Tibial artery (tissue), 4 donors: ENCODE measurements at places on chromosomes 1 and 21.

GRCh38 chr1:67955591-67955990, 94.8 kb downstream of the DIRAS3 start:
- H3K27me3 ChIP-seq: no peaks in the 10 kb centered on the region
- H3K4me3 ChIP-seq: no peak overlapping the region
- H3K4me1 ChIP-seq: no peaks in the 10 kb centered on the region
- H3K36me3 ChIP-seq: no peaks in the 10 kb centered on the region

DNA sequence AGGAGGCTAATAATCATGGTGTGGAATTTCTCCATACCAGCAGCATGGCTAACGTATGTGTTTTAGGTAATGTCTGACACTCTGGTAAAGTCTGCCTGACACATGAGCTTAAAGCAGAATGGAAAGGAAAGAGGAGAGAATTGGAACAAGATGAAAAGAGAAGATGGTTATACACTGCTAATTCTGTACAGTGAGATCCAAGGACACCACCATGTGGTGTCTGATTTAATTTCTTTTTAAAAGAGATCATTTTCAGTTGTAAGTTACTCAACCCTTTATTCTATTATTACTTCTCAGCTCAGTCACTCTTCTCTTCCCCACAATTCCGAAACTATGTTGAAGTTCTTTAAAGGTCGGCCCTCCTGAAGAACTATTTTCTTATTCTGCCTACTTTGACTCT, 15.6 kb downstream of the PRKAB2 start:
- no peaks in the 10 kb centered on the region for H3K4me1 ChIP-seq
- peaks cover 61% of the 10 kb centered on the region for H3K36me3 ChIP-seq
- H3K4me3 ChIP-seq: no peak overlapping the region

GRCh38 chr1:156245451-156246232, 2.2 kb downstream of the PAQR6 start:
- peaks cover 28% of the 10 kb centered on the region for H3K27me3 ChIP-seq
- no peak overlapping the region for H3K4me3 ChIP-seq
- H3K4me1 ChIP-seq: peaks cover 12% of the 10 kb centered on the region
- no peak overlapping the region for H3K27ac ChIP-seq
- no peak for DNase-seq

DNA sequence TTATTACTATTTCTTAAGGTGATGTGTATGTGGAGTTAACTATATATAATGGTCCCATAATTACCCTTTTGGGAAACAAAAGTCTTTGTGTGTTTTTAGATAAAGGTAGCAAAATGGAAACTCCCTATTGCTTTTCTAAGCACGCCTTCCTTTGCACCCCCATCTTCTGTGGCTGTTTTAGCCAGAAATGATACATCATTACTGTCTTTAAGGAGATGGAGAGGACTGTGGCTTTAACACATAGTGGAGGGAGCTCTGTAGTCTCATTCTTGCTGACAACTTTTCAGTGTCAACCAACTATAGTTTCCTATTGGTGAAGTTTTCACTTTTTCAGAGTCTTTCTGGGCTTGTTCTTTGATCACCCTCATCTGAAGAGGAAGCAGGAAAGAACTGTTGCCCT, 1.0 kb downstream of the APOBEC4 start:
- H3K4me1 ChIP-seq: no peaks in the 10 kb centered on the region
- no peaks in the 10 kb centered on the region for H3K36me3 ChIP-seq
- no peaks in the 10 kb centered on the region for H3K27me3 ChIP-seq

GRCh38 chr1:66489972-66490601, 43.9 kb upstream of the SGIP1 start:
- H3K4me3 ChIP-seq: no peak overlapping the region
- H3K4me1 ChIP-seq: no peaks in the 10 kb centered on the region
- no peaks in the 10 kb centered on the region for H3K27me3 ChIP-seq
- H3K36me3 ChIP-seq: no peaks in the 10 kb centered on the region
